Fibroblast of lung (primary cell): ENCODE measurements at places on chromosomes 3 and 15. TPM values are rescaled to one million over a fixed set of nuclear protein-coding genes. Genes with fewer than 3 reads are reported as not detected.

DNA sequence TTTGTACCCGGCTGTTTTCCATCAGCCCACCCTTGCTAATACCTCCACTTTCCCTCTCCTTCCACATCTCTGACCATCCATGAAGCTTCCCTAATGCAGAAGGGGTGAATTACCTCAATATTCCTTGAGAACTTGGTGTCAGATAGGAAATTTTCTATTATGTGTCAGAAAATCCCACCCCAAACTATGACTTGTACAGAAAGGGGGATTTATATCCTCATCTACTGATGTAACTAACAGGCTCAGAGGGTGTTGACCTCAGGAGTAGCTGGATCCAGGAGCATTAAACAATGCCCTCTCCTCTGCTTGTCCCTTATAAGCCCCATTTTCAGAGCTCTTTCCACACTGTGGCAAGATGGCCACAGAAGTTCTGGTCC is 242.8 kb upstream of the TLE3 start:
- no peak for DNase-seq

DNA sequence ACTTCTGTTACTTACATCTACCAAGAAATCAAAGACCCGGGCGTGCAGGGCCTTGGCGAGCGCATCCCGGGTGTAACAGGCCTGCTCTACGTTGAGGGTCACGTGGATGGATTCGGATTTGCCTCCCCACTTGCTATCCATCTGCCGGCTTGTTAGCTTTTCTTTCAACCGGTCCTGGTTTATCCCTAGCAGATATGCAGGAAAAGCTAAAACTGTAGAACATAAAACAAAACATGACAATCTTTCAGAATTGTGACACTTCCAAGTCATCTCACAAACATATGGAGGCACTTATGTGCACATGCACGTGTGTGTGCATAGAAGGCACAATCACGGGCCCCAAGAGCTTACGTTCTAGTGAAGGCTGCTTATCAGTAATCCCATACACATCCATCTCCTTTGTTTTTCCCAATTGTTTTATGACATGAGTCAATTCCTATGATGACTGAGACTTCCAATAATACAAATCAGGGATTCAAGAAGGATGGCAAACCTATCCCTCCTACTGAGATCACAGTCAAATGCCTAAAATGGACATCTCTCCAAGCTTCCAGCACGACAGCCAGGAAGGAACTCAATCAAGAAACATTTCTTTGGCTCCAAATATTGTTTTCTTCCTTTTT is 11.3 kb downstream of the LDHAL6B start:
- no peak for DNase-seq

DNA sequence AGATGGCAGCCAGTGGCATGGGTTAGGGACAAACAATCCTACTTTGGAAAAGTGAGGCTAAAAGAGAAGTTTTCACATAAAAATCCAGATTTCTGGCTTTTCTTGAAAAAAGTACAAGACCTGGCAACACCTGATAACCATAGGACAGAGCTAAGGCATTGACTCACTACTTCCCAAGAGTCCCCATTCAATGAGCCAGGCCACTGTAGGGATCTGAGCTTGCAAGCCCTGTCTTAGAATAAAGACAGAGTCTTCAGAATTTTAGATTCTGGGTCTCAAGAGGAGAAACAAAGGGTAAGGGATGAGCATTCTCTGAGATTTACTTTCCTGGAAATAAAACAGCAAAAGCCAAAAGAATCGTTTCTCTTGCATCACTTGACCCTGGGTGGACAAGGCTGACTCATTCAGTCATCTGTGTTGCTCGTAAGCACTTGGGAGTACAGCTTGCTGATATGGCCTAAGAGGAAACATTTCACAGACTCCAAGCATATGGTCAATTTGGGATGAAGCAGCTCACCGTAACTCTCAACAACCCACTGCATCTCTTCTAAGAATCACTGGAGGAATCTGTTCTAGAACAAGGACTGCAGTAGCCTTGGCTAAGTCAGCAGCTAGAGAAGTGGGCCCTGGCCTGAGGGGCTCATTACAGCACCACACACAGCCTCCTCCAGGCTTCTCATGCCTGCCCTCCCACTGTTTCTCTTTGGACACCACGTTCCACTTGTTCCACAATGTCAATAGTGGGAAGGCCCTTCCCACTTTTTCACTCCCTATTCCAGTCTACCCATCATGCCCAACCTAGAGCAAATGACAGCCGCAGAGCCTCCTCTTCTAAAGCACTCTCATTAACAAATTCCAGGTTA is 86.2 kb downstream of the RFTN1 start:
- DNase-seq, result peak; percentile 98

LRTM1 gene
- not detected in 2 replicates for total RNA-seq
